ENCODE measurements at places on chromosomes 7 and 10.

GRCh38 chr7:96598421-96598820, 111.2 kb downstream of the SEM1 start:
- DNase-seq, result no peak

DNA sequence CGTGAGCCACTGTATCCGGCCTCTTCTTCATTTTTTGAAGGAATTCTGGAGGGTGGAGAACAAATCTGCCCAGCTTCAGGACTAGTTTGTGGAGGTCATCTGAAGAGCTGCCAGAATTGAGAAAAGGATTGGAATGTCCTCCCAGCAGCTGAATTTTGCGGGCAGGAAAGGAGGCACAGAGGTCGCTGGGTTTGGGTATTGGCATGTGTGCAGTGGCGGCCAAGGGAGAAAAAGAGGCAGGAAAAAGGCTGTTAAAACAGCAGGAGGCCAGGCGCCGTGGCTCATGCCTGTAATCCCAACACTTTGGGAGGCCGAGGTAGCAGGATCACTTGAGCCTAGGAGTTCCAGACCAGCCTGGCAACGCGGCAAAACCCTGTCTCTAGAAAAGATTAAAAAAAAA, 80.4 kb downstream of the HIP1 start:
- no peak for DNase-seq

GRCh38 chr10:83248106-83248631, 891.1 kb upstream of the GHITM start:
- DNase-seq, result no peak

DNA sequence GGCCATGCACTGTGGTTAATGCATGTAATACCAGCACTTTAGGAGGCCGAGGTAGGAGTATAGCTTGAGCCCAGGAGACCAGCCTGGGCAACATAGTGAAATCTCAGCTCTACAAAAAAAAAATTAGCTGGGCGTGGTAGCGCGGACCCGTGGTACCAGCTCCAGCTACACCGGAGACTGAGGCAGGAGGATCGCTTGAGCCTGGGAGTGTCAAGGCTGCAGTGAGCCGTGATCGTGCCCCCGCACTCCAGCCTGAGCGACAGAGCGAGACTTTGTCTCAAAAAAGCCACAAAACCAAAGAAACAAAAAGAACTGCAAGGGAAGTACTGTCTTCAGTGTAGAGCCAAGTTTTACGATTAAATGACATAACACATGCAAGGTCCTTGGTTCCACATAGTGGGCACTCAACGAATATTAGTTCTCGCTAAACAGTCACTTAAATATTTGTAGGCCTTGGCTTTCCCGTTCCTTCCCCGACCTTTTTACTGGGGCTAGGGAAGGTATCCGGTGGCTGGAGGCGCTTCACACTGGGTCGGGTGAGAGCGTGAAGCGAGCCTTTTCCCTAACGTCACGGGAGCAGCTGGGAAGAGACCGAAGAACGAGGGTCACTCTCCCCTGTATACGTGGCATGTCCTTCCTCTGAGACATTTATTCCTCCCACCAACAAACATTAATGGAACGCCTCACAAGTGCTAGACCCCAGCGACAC, 993 bp upstream of the SND1 start:
- no peak for DNase-seq

DNA sequence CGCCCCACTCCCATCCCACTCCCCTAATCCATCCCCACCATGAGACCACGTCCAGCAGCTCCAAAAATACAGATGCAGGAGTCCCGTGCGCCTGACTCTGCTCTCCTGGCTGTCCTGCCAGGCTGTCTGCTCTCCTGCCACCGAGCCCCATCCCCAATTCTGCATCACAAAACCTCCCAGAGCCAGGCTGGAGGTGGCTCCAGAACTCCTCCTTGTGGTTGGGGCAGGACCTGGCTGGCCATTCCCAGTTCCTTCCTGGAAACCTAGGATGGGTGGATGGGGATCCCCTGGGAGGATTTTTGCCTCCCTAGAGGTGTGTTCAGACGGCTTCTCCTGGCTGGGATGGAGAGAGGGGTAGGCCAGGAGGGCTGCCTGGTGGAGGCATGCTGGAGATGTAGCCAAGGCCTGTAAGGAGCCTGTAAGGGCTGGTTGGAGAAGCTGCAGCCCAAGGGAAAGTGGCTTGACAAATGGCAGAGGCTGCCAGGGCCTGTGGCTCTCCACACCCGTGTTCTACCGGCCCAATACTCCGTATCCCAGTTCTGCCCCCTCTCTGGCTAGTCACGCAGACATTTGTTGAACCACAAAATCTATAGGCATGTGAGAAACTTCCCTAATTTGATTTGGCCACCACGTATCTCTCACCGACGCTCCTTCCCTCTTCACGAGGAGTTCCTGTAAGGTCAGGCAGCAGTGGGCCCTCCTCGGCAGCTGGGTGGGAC, 99.3 kb downstream of the ARHGAP22 start:
- DNase-seq, result no peak

DNA sequence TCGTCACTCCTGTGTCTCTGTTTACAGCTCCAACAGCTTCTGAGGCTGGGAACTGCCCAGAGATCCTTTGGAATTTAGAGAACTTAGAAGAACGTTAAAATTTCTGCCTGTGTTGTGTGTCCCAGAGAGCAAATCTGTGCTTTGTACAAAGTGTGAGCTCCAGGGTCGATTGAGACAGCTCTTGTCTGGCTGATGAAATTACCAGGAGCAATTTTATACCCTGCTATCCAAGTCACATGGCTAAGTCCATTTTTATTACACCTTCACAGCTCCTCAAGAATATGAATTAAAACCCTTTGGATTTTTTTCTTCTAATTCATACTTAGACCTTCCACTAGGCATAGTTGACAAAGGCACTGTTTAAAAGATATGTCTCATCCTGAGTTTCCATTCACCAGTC, 46.5 kb upstream of the INSYN2A start:
- DNase-seq, result no peak

DNA sequence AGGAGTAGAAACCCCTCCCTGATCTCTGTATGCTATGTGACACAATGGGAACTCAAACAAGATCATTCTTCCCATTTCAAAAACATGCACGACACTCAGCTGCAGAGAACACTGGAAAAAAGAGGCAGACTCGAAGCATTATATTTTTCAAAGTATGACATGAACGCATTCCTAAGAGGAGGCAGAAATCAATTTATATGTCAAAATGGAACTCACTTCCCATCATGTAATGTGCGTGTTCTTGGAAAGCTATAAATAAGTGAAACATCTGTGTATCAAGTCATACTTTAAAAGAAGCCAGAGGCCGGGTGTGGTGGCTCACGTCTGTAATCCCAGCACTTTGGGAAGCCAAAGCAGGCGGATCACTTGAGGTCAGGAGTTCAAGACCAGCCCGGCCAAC, 142.7 kb downstream of the ICA1 start:
- DNase-seq, result no peak

GRCh38 chr10:48255722-48256121, 18.8 kb downstream of the FRMPD2 start:
- no peak for DNase-seq

GRCh38 chr7:42964849-42965805, 33.0 kb downstream of the MRPL32 start:
- DNase-seq, result no peak

DNA sequence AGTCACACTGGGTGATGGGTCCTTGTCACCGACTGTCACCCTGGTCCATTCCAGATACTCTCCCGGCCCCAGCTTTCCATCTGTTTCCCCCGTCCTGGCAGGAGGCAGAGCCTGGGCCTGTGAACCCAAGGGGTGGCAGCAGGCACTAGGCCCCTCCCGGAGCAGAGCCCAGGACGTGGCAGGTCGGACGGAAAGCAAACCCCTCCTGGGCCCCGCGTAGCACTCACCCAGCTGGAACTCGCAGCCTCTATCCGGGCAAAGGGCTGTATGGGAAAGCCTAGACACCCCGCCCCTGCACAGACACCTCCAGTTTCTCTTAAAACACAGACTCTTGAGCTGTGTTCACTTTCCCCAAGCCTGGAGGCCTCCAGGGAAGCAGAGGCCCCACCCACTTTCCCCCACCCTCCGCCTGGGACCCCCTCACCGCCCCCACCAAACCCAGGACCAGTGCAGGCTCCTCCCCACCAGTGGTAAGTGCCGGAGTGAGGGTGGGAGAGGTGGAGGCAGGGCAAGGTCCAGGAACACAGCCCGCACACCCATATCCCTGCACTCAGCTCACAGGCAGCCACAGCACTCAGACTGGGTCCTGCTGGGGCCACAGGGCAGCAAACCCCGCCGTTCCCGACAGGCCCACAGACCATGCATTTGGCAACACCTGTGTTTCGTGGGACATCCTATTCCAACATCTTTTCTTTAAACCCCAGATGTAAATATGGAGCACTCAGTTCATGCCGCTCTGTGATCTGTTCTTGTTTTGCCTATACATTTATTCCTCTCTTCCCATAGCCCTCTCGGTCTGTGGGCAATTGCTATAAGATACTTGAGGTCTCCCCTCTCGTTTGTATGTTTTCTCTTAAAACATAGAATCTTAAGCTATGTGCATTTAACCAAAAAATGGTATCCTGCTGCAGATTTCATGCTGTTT, 98.2 kb upstream of the PDGFA start:
- DNase-seq, result no peak

GRCh38 chr7:24690251-24690650, 67.0 kb downstream of the GSDME start:
- DNase-seq, result no peak

DNA sequence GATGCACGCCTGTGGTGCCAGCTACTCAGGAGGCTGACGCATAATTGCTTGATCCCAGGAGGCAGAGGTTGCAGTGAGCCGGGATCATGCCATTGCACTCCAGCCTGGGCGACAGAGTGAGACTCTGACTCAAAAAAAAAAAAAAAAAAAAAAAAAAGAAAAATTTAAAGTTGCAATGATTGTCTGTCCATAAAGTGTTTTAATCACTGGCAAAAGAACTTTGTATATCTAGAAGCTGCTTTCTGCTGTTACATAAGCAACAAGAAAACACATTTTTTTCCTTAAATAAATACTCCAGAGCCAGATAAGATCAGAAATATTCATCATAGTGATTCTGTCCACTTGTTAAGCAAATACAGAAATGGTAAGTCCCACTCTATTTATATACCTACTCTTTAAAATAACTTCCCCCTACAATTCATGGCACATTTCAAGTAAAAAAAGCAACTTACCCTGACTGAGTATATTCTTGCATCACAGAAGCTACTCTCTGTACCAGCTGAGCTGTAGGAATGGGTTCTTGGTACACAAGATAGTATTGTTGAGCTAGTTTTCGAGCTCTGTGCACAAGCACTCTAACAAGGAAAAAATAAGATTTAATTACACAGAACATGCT, 7.6 kb downstream of the PSMA2 start:
- DNase-seq, result no peak

DNA sequence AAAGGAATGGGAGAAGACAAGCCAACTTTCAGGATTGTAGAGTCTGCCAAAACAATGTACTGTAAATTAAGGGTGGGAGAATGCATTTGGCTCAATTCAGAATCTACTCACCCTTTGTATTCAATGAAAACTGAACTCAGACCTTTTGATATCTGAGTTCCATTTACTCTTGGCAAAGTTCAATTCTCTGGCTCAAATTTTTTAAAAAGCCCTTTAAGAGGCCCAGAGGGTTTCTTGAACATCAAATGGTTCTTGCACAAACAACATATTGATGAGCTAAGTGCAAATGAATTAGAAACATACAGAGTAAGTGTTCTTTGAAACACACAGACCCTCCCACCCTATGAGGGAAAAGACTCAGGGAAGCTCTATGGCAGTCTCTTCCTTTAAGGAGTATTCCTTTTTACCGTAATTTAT, 5.2 kb upstream of the XPNPEP1 start:
- DNase-seq, result no peak

- no peak for DNase-seq
Measured at GRCh38 chr7:2617325-2617905, 14.4 kb upstream of the TTYH3 start.

GRCh38 chr10:120204877-120205276, 252.2 kb upstream of the PLPP4 start:
- no peak for DNase-seq

DNA sequence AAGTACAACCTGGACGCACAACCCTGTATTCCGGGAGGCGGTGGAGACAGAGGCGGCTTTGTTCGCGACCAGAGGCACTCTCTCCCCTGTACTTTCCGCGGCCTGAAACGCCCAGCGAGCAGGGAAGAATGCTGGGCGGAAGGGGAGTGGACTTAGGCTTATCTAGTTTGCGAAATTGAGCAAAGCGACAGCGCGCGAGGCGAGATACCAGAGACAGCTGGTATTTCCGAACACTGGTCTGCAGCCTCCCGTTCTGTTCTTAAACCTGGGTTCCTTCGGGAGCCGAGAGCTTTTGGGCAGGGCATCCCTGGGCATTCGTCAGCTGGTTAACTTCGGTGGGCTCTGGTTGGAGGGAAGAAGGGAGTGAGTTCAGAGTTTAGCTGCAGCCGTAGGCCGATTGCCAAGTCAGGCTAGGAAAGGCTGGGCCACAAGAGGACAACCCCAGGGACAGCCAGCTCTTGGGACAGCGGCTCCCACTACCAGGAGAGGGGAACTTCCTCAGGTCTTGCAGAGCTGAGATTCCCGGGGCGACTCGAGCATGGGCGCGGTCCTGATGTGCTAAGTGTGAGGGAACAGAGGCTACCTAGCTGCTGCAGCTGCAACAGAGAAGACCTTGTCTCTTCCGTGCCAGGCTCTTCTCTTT, 3.9 kb downstream of the HMX3 start:
- no peak for DNase-seq

GRCh38 chr7:46165276-46165675, 244.2 kb upstream of the IGFBP3 start:
- no peak for DNase-seq

DNA sequence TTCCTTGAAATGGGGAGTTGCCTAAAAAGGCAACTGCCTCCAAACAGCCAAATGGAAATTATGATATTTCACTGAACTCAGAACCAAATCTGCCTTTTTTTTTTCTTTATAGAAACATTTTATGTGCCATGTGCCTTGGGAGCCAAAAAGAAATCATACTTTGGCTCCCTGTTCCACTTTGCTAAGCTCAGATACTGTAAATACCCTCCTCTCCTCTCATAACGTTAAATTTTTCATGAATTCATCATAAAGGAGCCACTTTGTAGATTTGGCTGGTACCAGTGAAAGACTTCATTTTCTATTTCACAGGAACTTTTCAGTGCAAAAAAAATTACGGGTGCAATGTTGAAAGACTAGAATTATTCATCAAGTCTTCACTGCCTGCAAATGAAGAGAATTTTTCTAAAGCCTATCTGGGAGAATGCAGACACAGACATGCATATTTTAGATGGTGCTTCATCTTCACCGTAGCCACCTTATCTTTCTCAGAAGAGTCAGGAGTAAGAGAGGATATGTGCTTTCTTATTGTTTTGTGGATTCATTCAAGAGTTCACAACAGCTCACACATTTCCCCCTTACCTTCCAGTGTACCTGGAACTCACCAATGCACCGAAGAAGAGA, 742.3 kb upstream of the GALNT17 start:
- DNase-seq, result no peak

- DNase-seq, result no peak
Measured at GRCh38 chr7:76381814-76382213, 23.0 kb upstream of the YWHAG start.

All from stimulated activated CD8-positive, alpha-beta memory T cell treated with anti-CD3 and anti-CD28 coated beads, Interleukin-7, amount 100 ng/mL, for 1 hour (primary cell).